ENCODE measurements at places on chromosomes 12 and 14.

GRCh38 chr14:100568998-100569733 is 18.1 kb downstream of the BEGAIN start:
- DNase-seq: no peak

DNA sequence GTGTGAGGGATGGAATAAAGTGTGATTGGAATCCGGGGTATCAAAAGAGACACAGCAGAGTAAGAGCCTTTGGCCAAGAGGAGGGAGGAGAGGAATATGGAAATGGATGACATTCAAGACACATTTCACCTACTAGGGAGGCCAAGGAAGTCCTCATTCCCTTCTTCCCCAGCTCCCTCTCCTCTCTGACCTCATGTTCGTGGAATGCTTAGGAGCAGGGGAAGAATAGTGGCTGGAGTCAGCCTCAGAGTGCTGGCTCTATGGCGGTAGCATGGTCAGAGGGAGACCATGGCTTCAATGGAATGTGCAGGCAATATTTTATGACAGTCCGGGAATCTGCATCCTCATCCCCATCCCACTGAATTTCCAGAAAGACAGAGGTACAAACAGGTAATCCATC is 196.6 kb downstream of the EGLN3 start:
- no peak for DNase-seq

DNA sequence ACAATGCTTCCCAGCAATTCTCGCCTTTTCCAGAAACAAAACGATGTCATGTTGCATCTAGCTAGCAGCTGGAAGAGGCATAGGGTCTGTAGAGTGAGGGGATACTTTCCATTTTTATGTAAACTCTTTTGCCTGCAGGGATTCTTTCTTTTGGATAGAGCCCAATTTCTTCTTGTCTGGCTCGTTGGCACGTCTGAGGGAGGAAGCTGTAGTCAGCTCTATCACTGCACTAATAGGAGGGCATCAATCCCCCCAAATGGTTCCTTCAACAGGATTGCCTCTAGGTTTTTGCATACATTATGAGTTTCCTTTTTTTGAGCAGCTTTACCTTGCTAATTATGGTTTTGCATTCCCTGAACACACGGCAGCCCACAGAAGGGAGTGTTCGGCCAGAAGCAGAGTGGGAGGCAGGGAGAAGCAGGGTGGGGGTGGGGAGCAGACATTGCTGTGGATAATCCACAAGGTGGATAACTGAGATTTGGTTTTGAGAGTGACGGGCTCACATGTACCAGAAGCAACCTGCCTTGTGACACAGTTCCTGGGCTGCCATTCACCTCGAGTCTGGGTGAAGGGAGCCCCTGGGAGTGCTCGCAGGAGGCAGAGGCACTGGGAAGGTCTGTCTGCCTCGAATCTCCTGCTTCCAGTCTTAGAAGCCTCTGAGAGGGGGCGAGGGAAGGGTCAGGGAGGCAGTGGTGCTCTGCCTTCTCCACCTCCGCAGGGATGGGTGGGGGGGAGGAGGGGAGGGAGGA is 24.5 kb downstream of the LRTM2 start:
- no peak for DNase-seq

DNA sequence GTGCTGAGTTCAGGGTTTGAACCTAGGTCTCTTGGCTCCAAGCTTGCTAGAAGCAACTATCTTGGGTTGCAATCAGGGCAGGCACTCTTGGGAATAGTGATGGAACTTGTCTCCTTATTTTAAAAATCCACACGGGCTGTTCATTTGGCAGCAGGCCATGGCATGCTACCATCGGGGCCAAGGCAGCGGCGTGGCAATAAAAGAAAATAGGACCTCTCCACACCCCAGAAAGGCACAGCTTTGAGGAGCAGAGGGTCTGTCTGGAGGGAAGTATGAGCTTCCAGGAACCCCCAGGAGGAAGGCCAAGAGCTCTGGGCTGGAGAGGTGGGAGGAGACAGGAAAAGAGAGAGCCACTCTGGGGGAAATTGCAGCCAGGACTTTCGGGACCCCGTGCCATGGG is 15.3 kb downstream of the RPS6KL1 start:
- DNase-seq: no peak

GRCh38 chr12:66268562-66268961 is 33.7 kb upstream of the HELB start:
- no peak for DNase-seq

Data from brain microvascular endothelial cell (primary cell).